ENCODE measurements at places on chromosomes 3 and 15.
A peak's percentile ranks its signal among the peaks of the same experiment; 100 is the strongest.

DNA sequence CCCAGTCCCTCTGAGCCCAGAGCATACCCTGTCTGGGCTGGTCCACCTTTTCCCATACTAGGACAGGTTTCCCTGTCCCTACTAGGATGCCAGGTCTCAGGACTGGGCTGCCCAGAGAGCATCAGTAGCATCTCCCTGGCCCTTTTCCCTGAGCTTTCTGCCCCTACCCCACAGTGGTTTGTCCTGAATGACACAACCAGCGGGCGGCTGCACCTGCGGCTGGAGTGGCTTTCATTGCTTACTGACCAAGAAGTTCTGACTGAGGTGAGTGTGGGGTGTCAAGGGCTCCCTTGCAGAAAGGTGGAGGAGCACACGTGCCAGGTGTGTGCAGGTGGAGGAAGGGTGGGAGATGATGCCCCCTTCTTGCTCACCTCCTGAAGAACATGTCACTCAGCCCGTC lies 33.5 kb downstream of the ESYT3 start:
- no peak for DNase-seq

GRCh38 chr3:22730701-22731100 lies 472.4 kb upstream of the UBE2E2 start:
- DNase-seq = no peak

GRCh38 chr15:65948383-65948782 lies 79.1 kb downstream of the RAB11A start:
- no peak for DNase-seq

GRCh38 chr3:21013566-21013965 lies 737.4 kb downstream of the ZNF385D start:
- DNase-seq = no peak

DNA sequence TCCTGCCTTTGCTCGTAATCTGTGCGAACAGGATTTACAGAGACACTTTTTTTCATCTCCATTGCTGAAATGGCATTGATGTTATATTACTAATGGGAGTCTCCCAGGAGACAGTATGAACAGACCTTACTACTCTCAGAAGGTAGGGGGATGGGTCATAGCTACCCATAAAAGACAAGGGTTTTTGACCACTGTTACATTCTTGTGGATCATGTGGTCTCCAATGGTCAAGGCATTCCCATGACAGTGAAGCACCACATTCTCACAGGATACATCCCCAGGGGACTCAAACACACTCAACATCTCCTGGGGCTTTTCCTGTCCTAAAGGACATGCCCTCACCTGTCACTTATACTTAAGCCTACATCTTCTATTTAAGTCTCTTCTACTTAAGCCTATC lies 40.8 kb downstream of the MKRN3 start:
- no peak for DNase-seq

GRCh38 chr15:42704492-42704926 lies 32.4 kb downstream of the CDAN1 start:
- DNase-seq = peak; percentile 39

- DNase-seq = no peak
Observed at GRCh38 chr3:4799266-4800256, 179.7 kb upstream of the BHLHE40 start.

DNA sequence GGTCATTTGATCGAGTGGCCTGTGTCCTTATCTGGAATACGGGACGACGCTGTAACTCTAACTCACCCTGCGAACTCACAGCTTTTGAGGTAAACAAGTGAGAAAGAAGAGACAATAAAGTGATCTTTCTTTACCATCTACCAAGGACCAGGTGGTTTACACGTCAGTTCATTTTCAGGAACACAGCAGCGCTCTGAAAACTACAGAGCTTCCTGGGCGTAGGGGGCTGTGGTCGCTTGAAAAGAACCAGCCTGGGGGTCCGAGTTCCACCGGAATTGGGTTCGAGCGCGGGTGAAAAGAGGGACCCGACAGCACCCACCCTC lies 357 bp downstream of the KIAA1143 start:
- no peak for DNase-seq

GRCh38 chr3:12947504-12948369 lies 106.4 kb upstream of the RPL32 start:
- DNase-seq = no peak

GRCh38 chr3:39177708-39178332 lies 14.6 kb downstream of the XIRP1 start:
- peak; percentile 53 for DNase-seq

GRCh38 chr15:70014860-70015490 lies 82.7 kb downstream of the TLE3 start:
- DNase-seq = peak; percentile 65

DNA sequence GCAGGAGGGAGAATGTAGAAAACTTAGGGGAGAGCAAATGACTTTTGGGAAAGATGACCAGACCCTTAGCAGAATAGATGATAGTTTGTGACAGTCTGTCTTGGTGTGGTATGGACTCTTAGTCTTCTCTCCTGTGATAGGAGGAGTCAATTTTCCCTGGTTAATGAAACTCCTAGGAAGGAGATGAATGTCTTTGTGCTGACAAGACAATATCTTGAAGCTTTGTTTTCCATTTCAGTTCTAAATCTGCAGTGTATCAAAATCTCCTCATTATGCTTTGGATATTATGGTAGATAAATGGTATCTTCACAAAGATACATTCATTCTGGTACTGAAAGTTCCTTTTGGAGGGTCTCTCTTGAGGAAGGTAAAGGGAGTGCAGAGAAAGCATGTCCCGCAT lies 77.8 kb upstream of the ZNF717 start:
- DNase-seq = no peak

- DNase-seq = no peak
Observed at GRCh38 chr3:42398080-42398479, 12.3 kb downstream of the LYZL4 start.

GRCh38 chr3:38542401-38543298 lies 46.5 kb downstream of the EXOG start:
- DNase-seq = no peak

DNA sequence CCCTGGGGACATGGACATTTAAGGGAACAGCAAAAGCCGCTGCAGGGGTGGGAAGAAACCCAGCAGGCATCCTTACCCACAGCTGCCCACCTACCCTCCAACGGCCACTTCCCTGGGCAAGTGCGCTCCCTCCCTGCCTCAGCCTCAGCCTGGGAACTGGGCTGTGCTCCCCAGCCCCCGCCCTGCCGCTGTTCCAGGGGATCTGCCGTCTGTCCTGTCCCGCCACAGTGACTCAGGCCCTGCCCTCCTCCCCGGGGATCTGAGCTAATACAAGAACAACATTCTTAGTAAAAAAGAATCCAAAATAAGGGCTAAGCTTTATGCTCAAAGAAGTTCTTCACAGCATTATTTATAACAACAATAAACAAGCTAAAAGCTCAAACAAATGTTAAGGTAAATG lies 7.4 kb upstream of the IQSEC1 start:
- no peak for DNase-seq

DNA sequence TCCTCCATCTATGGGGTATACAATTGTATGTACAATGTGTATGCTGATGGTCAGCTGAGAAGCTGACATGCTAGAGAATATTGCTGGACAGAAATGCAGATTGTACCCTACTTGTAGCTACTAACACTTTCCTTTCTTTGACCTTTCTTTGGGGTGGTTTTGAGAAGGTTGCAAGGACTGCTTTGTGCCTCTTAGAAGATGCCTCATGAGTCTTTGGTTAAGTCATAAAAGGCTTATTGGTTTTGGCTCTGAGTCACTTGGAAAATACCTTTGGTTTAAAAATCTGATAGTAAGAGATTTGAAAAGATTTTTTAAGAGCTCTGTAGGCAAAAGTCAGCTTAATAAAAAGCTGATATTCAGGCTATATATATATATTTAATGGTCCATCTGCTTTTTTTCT lies 71.5 kb downstream of the ZMAT3 start:
- DNase-seq = no peak

- DNase-seq = no peak
Observed at GRCh38 chr3:53809764-53810400, 36.3 kb downstream of the CHDH start.

DNA sequence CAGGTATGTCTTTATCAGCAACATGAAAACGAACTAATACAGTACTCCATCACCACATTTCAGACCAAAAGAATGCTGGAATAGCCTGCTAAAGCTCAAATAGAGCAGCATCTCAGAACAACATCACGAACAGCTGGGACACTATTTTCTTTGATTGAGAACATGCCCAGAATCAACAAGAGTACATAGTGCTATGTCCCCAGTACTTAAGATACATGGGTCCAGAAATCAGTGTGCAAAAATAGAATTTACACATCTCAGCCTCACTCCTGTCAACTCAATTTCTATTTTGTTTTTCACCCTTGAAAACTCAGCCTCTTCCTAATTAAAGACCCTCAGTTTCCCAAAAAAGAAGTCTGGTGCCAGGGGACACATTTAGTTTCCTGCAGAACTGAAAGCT lies 753.9 kb downstream of the AGBL1 start:
- no peak for DNase-seq

All from stimulated activated naive B cell treated with anti-CD40 and anti-IgM and Interleukin-4, amounts not matched to agents 10 μg/mL and 1 μg/mL and 100 μg/mL, for 72 hours (primary cell).